Stimulated activated CD4-positive, alpha-beta T cell treated with anti-CD3 and anti-CD28 coated beads, TNF-alpha, amount 100 ng/mL, for 24 hours (primary cell): ENCODE measurements at places on chromosomes 5 and 9.

- no peak for DNase-seq
Measured at GRCh38 chr9:129568560-129569501, 52.1 kb downstream of the C9orf50 start.

DNA sequence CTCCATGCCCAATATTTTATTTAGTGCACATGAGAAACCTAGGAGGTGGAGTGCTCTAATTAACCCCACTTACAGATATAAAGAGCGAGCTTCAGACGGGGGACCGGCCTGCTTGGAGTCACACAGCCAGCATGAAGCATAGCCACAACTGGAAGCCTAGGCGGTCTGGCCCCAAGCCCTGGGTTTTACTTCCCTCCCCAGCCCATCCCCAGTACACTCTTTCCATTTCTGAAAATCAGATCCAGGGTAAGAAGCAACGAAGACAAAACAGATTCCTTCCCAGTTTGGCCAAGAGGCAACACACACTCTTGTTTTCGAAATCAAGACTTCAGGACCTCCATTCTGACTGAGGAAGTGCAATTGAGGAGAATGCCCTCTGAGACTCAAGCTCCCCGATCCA is 27.1 kb downstream of the KCNMB1 start:
- DNase-seq, result no peak

GRCh38 chr9:97863314-97863713 is 10.3 kb downstream of the FOXE1 start:
- DNase-seq, result no peak

GRCh38 chr9:114046237-114046755 is 31.8 kb downstream of the AMBP start:
- no peak for DNase-seq

DNA sequence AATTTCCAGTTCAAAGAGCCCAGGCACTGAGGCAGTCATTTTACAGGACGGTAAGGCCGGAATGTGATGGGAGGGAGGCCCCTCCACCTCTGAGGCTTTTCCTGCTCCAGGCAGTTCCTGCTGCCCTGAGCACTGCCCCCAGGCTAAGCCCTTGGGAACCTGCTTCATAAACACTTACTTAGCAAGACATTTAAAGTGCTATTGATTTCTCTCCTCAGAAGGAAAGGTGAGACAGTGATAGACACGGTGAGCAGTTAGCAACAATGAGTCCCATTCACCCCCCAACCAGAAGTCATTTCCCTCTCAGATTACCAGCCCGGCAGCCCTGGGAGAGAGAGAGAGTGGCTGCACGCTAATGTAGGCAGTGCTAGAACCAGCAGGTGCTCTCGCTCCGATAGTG is 462.5 kb downstream of the SPOCK1 start:
- no peak for DNase-seq
